NCI-H2029 treated with DMSO at 0.1 percent for 48 hours (cell line): ENCODE measurements at places on chromosomes 7 and 10.

GRCh38 chr10:11760151-11760550 is 18.0 kb downstream of the ECHDC3 start:
- DNase-seq: no peak

- DNase-seq: no peak
Measured at GRCh38 chr10:14945108-14945507, 8.8 kb downstream of the DCLRE1C start.

DNA sequence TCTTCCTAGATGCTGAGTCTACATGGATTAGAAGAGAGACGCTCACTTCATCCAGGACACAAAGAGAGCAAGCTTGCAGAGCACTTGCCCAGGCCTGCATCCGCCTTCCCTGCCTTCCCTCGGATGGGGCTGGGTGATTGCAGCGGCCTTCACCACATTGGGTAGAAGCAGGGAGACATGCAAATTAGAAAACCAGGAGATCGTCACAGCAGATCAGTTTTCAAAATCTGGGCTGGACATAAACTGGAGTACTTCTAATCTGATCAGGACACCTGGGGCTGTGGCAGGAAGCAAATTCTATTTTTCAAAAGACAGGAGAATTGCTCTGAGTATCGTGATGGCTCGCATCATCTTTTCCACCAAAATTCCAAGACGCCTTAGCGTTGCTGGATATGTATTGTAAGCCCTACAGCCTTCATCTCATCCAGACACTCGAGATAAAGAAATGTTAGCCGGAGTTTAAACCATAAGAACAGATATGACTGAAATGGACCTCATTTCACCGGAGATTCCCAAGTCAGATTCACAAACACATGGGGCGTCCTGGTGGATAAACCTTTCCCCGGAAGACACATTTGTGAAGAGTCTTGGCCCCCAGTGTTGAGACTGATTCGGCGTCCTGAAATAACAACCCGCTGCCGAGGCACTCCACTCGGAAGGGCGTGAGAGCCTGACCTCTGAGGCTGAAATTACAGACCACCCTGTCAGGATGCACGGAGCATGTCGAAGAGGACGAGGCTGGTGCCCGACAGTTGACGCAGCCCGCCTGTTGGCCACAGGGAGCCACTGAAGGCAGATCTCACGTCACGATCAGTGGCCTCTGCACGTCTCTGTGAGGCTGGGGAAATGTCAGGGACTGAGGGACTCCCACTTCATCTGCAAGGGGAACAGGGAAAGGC is 91.2 kb upstream of the PARD3 start:
- peak; percentile 52 for DNase-seq

GRCh38 chr10:33618196-33618595 is 283.7 kb upstream of the NRP1 start:
- DNase-seq: no peak

DNA sequence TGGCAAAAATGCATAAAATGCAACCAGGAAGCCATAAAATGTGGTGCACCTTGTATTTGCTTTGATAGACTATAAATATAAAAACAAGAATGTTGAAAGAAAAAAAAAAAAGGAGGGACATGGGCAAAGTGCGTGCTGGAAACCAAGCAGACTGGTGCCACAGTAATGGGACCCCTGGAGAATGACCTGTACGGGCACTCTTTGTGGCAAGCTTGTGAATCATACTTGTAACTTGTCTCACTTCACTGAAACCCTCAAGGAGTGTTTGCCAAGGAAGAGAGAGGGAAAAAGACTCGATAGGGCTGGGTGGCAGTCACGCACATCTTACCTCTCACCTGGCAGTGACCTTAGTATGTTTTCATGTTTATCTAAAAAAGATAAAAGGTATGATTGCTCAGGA is 1183.6 kb downstream of the GATA3 start:
- DNase-seq: no peak
